ENCODE measurements at places on chromosomes 3 and 15.
A peak's percentile ranks its signal among the peaks of the same experiment; 100 is the strongest.

DNA sequence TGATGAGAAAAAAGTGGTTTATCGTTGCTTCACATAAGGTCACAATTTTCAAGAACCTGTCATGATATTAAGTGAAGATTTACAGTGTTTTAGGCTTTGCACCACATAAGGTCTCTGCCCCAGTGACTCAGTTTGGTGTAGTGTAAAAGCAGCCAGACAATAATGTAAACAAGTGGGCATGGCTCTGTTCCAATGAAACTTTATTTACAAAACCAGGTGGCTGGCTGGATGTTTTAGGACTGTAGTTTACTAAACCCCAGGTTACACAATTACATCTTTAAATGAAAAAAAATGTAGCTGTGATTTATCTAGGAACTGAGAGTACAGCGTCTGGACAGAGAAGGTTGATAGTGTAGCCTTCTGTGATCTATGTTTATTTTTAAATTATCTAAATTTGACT, 9.7 kb upstream of the FBXL22 start:
- no peak overlapping the region for H3K4me3 ChIP-seq
- DNase-seq = no peak
- peaks cover 22% of the 10 kb centered on the region for H3K36me3 ChIP-seq
- H3K4me1 ChIP-seq = no peaks in the 10 kb centered on the region

DNA sequence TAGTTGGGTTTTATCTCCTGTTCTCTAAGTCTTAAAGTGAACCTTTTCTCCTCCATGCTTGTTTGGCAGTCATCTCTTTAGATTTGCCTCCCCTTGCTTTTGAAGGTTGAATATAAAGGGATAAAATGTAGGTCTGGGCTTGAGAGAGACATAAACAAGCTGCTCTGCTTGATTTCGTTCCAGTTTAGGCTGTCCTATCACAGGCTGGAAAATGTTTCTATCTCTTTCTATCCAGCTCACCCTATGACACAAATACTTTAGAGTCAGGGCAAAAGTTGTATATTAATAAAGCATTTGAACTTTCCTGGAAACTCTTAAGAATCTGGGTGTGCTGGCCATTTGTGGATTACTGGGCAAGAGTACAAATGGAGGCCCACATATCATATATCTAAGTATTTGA, 29.5 kb upstream of the ZBBX start:
- H3K27ac ChIP-seq = no peak overlapping the region
- no peaks in the 10 kb centered on the region for H3K36me3 ChIP-seq
- H3K27me3 ChIP-seq = no peaks in the 10 kb centered on the region

GRCh38 chr3:16298891-16299290, 33.9 kb downstream of the OXNAD1 start:
- peaks cover 20% of the 10 kb centered on the region for H3K4me1 ChIP-seq
- no peaks in the 10 kb centered on the region for H3K27me3 ChIP-seq
- DNase-seq = no peak
- no peak overlapping the region for H3K27ac ChIP-seq

- H3K4me1 ChIP-seq = peaks cover 4% of the 10 kb centered on the region
- no peaks in the 10 kb centered on the region for H3K27me3 ChIP-seq
These were observed 1097.6 kb upstream of the CFAP20DC start for GRCh38 chr3:60147249-60147950.

- H3K27ac ChIP-seq = no peak overlapping the region
- peaks cover 6% of the 10 kb centered on the region for H3K27me3 ChIP-seq
- DNase-seq = peak; percentile 84
- H3K36me3 ChIP-seq = no peaks in the 10 kb centered on the region
These were observed 3.9 kb downstream of the TMIE start for GRCh38 chr3:46705022-46705530.

Data from H9 (cell line).